Lower leg skin (tissue), 4 donors: ENCODE measurements at places on chromosomes 7 and 10. TPM values are rescaled to one million over a fixed set of nuclear protein-coding genes. Genes with fewer than 3 reads are reported as not detected.

The PVRIG gene
- 0.51 TPM for total RNA-seq

The PHKG1 gene
- total RNA-seq = 1.6 TPM

The TFEC gene
- total RNA-seq = 0.42 TPM

The RBP3 gene
- not detected for total RNA-seq

The MALRD1 gene
- not detected for total RNA-seq

The ELFN1 gene
- total RNA-seq = 1.2 TPM

The INSYN2A gene
- total RNA-seq = 0.08 TPM
